ENCODE measurements at places on chromosomes 2 and 18. TPM values are rescaled to one million over a fixed set of nuclear protein-coding genes. Genes with fewer than 3 reads are reported as not detected.
A peak's percentile ranks its signal among the peaks of the same experiment; 100 is the strongest.

- no peaks in the 10 kb centered on the region for H3K27me3 ChIP-seq
- H3K4me3 ChIP-seq: no peak overlapping the region
- H3K4me1 ChIP-seq: no peaks in the 10 kb centered on the region
- H3K27ac ChIP-seq: no peak overlapping the region
- DNase-seq: no peak
Measured at GRCh38 chr2:65514555-65515195, 82.3 kb upstream of the SPRED2 start.

PREPL gene
- polyA plus RNA-seq: 243 TPM

DNA sequence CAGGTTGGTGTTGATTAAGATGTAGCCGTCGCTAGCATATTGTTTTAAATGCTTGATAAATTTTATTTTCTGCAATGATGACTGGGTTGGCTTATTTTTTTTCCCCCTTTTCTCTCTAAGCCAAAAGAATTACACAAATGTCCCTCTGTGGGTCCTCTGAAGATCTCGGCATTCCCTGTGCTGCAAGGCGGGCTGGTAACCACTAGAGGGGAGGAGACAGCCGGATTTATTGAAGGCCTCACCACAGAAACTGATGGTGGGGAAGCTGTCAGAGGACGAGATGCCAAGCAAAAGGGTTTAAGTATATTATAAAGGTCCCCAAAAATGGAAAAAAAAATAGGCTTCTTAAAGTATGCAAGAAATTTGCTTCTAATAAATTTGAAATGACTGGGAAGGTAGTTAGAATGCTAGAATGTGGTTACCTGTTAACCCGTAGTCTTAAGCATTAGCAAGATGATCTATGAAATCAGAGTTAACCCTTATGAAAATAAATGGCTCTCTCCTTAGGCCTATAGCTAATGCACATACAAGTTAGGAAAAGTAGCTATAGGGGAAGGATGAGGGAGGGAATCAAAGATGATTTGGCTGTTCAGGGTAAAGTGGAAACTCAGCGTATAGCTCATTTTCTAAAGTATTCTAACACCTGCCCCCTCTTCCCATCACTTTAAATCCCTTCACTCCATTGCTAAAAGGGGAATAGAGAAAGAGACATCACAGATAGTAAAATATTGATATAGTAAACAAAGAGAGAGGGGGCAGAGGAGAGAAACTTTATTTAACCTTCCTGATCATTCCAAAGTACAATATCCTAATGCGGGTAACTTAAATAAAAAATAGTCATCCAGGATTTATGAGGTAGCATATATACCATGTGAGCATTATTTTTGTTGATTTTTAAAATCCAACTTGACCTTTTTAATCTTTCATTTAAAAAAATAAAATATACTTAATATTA, 894.5 kb upstream of the POU3F3 start:
- H3K4me3 ChIP-seq: no peak overlapping the region
- H3K4me1 ChIP-seq: no peaks in the 10 kb centered on the region
- no peaks in the 10 kb centered on the region for H3K27me3 ChIP-seq
- peak; percentile 36 for DNase-seq

GAREM2 gene
- polyA plus RNA-seq: 46.6 TPM

DGKD gene
- polyA plus RNA-seq: 75.0 TPM

GRCh38 chr2:240972201-240972600, 26.2 kb upstream of the SNED1 start:
- DNase-seq: no peak
- H3K4me1 ChIP-seq: peaks cover 19% of the 10 kb centered on the region
- peaks cover 5% of the 10 kb centered on the region for H3K36me3 ChIP-seq

ANKRD29 gene
- polyA plus RNA-seq: 27.9 TPM

ADAM23 gene
- 54.3 TPM for polyA plus RNA-seq

VWC2L gene
- 5.6 TPM for polyA plus RNA-seq

KYNU gene
- 1.1 TPM for polyA plus RNA-seq

GRCh38 chr18:48813321-48813720, 137.4 kb downstream of the SMAD7 start:
- no peak for DNase-seq
- no peak overlapping the region for H3K27ac ChIP-seq
- H3K4me3 ChIP-seq: no peak overlapping the region
- H3K36me3 ChIP-seq: peaks cover 26% of the 10 kb centered on the region
- H3K27me3 ChIP-seq: no peaks in the 10 kb centered on the region
